ENCODE measurements at places on chromosomes 13 and 19.

GRCh38 chr19:6868351-6868750 is 19.0 kb upstream of the ADGRE1 start:
- DNase-seq, result no peak

- DNase-seq, result peak; percentile 80
These were observed 4.3 kb downstream of the BBC3 start for GRCh38 chr19:47226426-47227351.

- DNase-seq, result no peak
These were observed at the start of gene TINCR for GRCh38 chr19:5567360-5567969. Gene TINCR, minus strand, starts transcription at chr19:5567953.

GRCh38 chr13:58119351-58119750 is 487.8 kb downstream of the PCDH17 start:
- DNase-seq, result no peak

GRCh38 chr19:35590875-35591274 is 4.9 kb downstream of the PMIS2 start:
- DNase-seq, result no peak

DNA sequence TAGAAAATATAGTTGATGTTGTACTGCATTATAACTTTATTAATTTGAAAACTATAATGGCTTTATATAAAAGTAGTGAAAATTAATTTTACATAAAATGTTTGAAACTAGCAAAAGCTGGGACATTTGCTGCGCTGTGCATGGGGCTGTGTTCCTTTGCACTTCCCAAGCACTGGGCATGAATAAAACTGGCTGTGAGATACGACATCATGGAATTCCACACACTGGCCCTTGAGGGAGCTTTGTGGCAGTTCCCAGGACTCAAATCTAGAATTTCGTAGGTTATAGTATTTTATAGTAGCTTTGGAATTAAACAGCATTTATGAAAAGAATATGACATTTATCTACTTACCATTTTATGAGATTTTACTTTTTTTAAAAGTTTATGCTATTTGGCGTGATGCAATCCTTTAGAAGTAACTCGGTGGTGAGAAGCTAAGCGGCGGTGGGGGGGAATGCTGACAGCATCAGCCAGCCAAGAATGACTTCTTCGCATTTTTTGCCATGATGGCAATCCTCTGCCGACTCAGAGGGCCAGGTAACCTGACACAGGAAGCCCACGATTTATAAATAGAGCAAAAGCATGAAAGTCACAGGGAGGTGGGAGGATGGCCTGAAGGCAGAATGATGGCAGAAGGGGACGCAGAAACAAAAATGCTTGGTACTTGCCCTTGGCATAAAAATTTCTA is 553.5 kb downstream of the MYO16 start:
- DNase-seq, result no peak

GRCh38 chr19:37950471-37951175 is 43.6 kb downstream of the SIPA1L3 start:
- no peak for DNase-seq

GRCh38 chr13:67736646-67737420 is 506.7 kb upstream of the PCDH9 start:
- no peak for DNase-seq

- no peak for DNase-seq
These were observed 60.4 kb downstream of the SLITRK6 start for GRCh38 chr13:85738696-85739320.

GRCh38 chr13:49044836-49045235 is 69.1 kb downstream of the FNDC3A start:
- DNase-seq, result no peak

DNA sequence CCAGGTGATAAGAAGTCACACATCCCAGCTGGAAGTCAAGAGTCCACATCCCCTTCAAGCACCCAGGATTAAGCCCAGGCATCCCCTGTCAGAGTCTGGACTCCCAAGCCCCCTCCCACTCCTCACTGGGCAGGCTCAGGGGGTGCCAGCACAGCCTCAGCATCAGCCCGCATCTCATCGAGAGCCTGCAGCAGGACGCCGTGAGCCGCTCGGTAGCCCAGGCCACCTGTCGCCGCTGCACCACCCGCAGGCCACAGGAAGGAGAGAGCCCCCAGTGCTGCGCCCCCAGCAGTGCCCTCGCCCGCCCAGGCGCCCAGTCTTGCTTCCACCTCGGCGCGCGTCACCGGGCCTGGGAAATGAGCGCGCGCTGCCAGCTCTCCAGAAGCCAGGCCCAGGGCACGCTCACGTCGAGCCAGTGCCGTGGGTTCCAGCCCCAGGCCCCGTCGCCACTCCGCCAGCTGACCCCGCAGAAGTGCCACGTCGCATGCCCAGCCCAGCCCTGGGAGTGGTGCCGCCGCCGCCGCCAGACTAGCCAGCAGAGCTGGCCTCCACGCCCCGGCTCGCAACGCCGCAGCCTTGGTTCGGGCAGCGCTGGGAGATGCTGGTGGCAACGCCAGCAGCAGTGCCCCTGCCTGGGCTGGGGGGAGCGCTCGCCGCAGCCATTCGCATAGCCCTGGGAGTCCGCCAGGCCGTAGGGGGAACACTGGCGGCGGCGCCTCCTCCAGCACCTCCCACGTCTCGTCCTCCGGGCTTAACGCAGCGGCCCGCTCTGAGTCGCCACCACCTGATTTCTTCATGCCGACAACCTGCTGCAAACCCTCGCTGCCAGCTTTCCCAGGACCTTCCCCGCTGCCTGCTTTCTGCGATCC is 3.8 kb downstream of the IRGQ start:
- DNase-seq, result no peak

GRCh38 chr13:78598116-78598781 is 5.1 kb downstream of the POU4F1 start:
- no peak for DNase-seq

GRCh38 chr13:54884682-54885081 is 1856.1 kb downstream of the OLFM4 start:
- DNase-seq, result no peak

- DNase-seq, result no peak
These were observed 114.6 kb upstream of the VSTM2B start for GRCh38 chr19:29411113-29411581.

DNA sequence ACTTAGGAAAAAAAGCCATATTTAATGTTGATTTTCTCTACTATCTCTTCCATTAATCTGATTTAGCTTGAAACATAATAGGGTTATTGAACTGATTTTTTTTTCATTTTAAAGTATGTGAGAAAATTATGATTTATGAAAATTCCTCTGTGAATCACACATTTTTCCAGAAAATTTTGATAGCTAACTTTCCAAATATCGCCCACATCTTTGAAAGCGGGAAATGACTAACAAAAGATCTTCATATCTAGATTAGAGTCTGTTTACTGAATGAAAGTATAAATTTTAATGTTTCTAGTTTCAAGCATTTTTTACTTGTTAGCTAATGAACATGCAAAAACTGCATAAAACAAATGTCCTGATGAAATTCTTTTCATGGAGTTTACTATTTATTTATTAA is 97.4 kb downstream of the POSTN start:
- no peak for DNase-seq

DNA sequence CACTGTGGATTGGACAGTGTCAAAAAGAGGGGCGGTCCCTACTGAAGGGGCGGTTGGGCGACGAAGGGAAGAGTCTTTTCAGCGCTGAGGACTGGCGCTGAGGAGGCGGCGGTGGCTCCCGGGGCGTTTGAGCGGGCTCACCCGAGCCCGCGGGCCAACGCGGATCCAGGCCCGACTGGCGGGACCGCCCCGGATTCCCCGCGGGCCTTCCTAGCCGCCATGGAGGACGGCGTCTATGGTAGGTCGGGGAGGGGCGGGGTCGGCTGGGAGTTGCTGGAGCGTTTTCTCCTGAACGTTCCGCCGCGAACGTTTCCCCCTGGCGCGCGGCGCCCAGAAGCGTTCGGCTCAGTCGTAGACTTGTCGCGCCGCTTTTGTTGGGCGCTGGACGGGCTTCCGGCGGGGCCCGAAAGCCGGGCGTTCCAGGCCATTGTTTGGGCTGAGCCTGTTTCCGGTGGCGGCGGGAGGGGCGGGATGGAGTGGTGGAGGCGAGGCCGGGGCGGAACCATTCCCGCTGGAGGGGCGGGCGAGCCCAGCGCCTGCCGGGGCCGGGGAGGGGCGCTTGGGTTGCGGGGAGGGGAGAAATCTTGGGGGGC is at the start of gene CYTH2:
Gene CYTH2, plus strand, starts transcription at position 81 of the 593 bp plus-strand sequence. Its CDS starts 139 bp downstream, at position 220.
- DNase-seq, result peak; percentile 52

DNA sequence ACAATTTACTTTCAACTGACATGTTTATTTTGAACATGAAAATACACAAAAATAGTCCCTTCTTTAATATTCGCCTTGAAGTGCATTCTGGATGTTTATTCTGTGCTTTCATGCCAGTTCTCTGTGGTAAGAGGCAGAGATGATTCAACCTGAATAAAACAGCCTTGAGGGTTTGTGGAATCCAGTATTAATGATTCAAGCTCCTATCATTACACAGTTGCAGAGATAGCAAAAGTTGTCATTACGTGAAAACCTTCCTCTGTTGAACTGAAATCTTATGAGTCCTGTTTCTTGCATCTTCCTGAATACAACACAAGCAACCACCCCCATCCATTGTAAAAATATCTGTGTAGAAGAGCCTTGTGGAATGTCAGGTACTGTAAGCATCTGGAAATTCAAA is 142.3 kb upstream of the HTR2A start:
- no peak for DNase-seq

DNA sequence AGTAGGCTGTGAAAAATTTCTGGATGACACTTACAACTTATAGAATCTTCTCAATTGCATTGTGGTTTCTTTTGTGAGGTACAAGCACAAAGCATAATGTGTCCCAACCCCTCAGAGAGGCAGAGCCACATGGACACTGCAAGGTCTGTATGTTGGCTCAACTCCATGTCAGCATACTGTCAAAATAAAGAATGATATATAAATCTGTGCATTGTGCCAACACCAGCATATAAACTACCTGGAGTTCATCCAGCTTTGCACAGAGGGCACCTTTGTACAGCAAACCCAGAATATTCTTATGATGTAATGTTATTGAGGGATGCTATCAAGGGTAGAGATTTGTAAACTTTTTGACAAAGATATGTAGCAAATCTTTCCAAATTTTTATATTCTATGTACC is 1065.8 kb upstream of the MIR17HG start:
- no peak for DNase-seq

DNA sequence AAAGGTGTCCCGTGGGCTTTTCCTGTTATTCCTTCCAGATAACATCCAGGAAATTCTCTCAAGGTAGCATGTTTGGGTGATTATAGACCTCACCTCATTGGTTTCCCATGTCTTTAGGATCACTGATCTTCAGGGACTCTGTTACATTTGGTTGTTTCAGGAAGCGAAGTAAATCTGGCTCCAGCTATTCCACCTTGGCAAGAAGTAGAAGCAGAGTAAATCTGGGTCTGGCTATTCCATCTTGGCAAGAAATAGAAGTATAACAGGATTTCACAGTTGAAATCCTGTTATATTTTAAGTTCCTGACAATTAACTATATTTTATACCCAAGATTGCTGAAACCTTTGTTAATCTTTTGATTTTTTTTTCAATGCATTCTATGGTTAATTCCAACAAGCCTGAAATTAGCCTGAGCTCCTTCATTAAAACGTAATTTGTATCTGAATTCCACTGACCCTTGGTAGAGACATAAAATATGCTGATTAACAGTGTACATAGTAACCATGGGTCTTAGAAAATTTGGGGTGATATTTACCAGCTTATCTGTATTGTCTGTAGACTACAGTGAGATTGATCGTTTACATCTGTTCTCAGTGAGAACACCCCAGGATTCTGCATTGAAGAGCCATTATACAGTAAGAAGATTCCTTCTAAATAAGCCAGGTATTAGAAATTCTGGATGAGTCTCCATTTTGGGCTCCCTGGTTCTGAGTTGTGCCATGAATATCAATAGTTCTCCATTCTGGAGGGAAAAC is 267.6 kb upstream of the SLITRK6 start:
- no peak for DNase-seq

- DNase-seq, result no peak
These were observed 53.3 kb downstream of the OXGR1 start for GRCh38 chr13:96940961-96941360.

DNA sequence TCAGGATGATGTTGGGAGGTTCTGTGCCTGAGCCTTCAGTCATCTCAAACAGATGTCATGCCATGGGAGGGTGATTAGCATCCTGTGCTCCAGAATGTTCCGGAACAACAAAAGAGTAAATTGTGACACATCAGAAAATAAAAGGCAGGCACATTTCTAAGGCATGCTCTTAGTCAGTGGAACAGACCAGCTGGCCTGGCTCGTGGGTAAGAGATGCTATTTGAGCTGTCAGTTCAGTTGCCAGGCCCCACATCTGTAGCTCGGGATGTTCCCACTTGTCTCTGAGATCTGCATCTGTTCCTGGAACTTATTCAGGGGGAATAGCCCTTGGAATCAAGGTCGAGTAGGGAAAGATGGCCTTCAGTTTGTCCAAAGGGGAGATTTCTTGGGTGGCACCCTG is 26.0 kb downstream of the OLFM4 start:
- no peak for DNase-seq

DNA sequence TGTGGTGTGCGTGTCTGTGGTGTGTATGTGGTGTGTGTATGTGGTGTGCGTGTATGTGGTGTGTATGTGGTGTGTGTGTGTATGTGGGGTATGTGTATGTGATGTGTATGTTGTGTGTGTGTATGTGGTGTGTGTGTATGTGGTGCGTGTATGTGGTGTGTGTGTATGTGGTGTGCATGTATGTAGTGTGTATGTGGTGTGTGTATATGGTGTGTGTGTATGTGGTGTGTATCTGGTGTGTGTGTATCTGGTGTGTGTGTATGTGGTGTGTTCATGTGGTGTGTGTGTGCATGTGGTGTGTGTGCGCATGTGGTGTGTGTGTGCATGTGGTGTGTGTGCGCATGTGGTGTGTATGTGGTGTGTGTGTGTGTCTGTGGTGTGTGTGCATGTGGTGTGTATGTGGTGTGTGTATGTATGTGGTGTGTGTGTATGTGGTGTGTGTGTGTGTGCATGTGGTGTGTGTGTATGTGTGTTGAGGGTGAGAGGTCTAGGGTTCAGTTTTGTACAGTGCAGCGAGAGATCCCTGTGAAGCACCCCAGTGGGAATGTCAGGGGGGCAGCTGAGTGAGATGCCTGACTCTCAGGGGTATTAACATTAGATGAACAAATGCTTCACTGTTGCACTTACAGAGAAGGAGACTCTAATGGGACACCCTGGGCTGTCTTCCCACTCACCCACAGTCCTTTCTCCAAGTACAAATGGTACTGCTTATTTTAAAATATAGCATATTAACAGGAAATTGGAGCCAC is 61.3 kb upstream of the MEDAG start:
- no peak for DNase-seq

GRCh38 chr19:13795595-13796300 is 505 bp downstream of the ZSWIM4 start:
- DNase-seq, result no peak
